ENCODE measurements at places on chromosomes 3 and 15. TPM values are rescaled to one million over a fixed set of nuclear protein-coding genes. Genes with fewer than 3 reads are reported as not detected.
A peak's percentile ranks its signal among the peaks of the same experiment; 100 is the strongest.

The ZIC1 gene
- total RNA-seq: 89.9 TPM

The FANCD2OS gene
- total RNA-seq: not detected

The GPR149 gene
- not detected for total RNA-seq

DNA sequence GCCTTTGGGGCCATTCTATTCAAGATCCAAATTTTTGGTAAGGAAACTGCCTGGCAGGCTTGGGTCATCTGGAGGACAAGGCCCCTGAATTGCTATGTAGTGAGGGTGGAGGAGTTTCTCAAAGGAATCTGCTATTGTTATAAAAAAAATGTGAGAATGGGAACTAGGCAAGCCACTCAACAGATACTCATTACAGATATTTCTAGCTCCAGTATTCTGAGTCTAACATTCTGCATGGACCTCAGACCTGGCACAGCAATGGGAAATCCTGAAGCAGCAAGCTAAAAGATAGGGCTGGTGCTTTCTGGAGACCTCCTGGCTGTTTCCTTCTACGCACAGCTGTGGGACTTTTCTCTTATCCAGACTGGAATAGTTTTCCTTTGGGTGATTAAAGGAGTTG is 430.7 kb upstream of the RBMS3 start:
- H3K4me1 ChIP-seq: no peaks in the 10 kb centered on the region
- no peak overlapping the region for H3K4me3 ChIP-seq
- H3K27me3 ChIP-seq: peaks cover 4% of the 10 kb centered on the region
- no peaks in the 10 kb centered on the region for H3K36me3 ChIP-seq

GRCh38 chr3:24318677-24319287 is 175.9 kb downstream of the THRB start:
- H3K36me3 ChIP-seq: no peaks in the 10 kb centered on the region
- no peaks in the 10 kb centered on the region for H3K4me1 ChIP-seq
- no peaks in the 10 kb centered on the region for H3K27me3 ChIP-seq

DNA sequence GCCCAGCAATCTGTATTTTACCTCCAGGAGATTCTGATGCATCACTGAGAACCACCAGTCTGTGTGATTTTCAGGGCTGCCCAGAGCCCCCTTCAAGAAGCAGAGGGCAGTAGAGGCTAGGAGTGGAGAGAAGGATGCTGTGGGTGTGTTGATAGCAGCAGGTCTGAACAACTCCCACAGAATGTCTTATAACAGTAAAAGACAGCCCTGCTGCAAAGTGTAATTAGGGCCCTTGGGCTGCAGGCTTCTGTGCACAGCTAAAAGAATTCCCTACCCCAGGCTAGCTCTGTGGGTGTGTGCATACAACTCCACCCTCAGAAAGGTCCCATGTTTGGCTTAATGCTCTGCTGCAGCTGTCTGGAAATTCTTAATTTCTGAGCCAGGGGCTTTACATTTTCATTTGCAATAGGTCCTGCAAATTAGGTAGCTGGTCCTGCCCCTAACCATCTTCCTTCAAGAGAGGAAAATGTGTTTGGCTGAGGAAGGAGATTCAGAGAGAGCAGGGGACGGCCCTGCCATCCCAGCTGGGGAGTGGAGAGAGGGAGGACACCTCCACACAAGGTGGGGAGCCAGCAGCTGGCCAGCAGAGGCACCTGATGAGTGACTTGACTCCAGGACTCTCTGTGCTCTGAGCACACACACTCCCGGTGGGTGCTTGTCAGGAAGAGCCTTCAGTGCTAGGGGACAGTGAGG is 43.2 kb upstream of the RAB6B start:
- H3K4me3 ChIP-seq: no peak overlapping the region
- H3K4me1 ChIP-seq: peaks cover 49% of the 10 kb centered on the region
- no peak overlapping the region for H3K27ac ChIP-seq
- no peaks in the 10 kb centered on the region for H3K36me3 ChIP-seq
- peak; percentile 64 for DNase-seq
- H3K27me3 ChIP-seq: no peaks in the 10 kb centered on the region

GRCh38 chr15:51144021-51144532 is 49.4 kb upstream of the TNFAIP8L3 start:
- H3K4me3 ChIP-seq: no peak overlapping the region
- H3K36me3 ChIP-seq: no peaks in the 10 kb centered on the region

- no peak overlapping the region for H3K27ac ChIP-seq
- H3K27me3 ChIP-seq: peaks cover 4% of the 10 kb centered on the region
- H3K36me3 ChIP-seq: no peaks in the 10 kb centered on the region
These were observed 1.1 kb downstream of the HHATL start for GRCh38 chr3:42701371-42702065.

GRCh38 chr3:45944830-45945620 is 1.8 kb downstream of the CXCR6 start:
- no peaks in the 10 kb centered on the region for H3K4me1 ChIP-seq
- H3K27ac ChIP-seq: no peak overlapping the region
- peaks cover 28% of the 10 kb centered on the region for H3K36me3 ChIP-seq
- no peaks in the 10 kb centered on the region for H3K27me3 ChIP-seq

- no peak for DNase-seq
- no peak overlapping the region for H3K4me3 ChIP-seq
- no peaks in the 10 kb centered on the region for H3K27me3 ChIP-seq
These were observed 47.3 kb upstream of the USP50 start for GRCh38 chr15:50593761-50594160.

DNA sequence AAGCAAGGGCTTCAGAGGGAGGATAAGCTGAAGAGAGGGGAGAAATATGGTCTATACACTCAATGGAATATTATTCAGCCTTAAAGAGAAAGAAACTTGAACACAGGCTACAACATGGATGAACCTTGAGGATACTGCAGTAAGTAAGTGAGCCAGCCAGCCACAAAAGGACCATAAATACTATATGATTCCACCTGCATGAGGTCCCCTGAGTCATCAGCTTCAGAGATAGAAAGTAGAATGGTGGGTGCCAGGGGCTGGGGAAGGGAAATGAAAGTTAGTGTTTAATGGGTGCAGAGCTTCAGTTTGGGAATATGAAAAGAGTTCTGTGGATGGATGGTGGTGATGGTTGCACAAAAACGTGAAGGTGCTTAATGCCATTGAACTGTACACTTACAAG is 68.4 kb upstream of the SEC13 start:
- no peaks in the 10 kb centered on the region for H3K4me1 ChIP-seq
- H3K27ac ChIP-seq: no peak overlapping the region
- H3K36me3 ChIP-seq: no peaks in the 10 kb centered on the region

- H3K4me3 ChIP-seq: peak overlapping the region; percentile 73
- no peaks in the 10 kb centered on the region for H3K36me3 ChIP-seq
- peaks cover 23% of the 10 kb centered on the region for H3K4me1 ChIP-seq
- H3K27ac ChIP-seq: peak overlapping the region; percentile 93
These were observed 10.0 kb downstream of the CMTM7 start for GRCh38 chr3:32401556-32402081.
